Heart right ventricle (tissue), 16 donors: ENCODE measurements at places on chromosomes 3 and 15. TPM values are rescaled to one million over a fixed set of nuclear protein-coding genes. Genes with fewer than 3 reads are reported as not detected.

SCAMP2 gene
- 30.9 TPM for polyA plus RNA-seq

SERPINI2 gene
- 0.06 TPM for polyA plus RNA-seq

PLOD2 gene
- polyA plus RNA-seq = 13.7 TPM

NUTM1 gene
- polyA plus RNA-seq = under 0.01 TPM

NR2F2 gene
- polyA plus RNA-seq = 22.9 TPM

CCRL2 gene
- 1.9 TPM for polyA plus RNA-seq

CPNE4 gene
- 17.7 TPM for polyA plus RNA-seq

COL8A1 gene
- 8.3 TPM for polyA plus RNA-seq

BNC1 gene
- 0.07 TPM for polyA plus RNA-seq

CATSPER2 gene
- 0.28 TPM for polyA plus RNA-seq

SPINK8 gene
- polyA plus RNA-seq = not detected

FAIM gene
- 15.7 TPM for polyA plus RNA-seq

CLRN1 gene
- polyA plus RNA-seq = not detected

ECT2 gene
- 2.0 TPM for polyA plus RNA-seq

CELSR3 gene
- 0.44 TPM for polyA plus RNA-seq

CRABP1 gene
- polyA plus RNA-seq = not detected
